ENCODE measurements at places on chromosomes 3 and 15. TPM values are rescaled to one million over a fixed set of nuclear protein-coding genes. Genes with fewer than 3 reads are reported as not detected.

The PRR20G gene
- not detected for total RNA-seq

The CLEC3B gene
- 0.41 TPM for total RNA-seq

The ZNF280D gene
- 34.6 TPM for total RNA-seq

The AHSG gene
- total RNA-seq, result not detected

The ZNF80 gene
- total RNA-seq, result not detected

The CLDN1 gene
- 0.13 TPM for total RNA-seq

The EXD1 gene
- total RNA-seq, result not detected

The RBP2 gene
- total RNA-seq, result not detected

DNA sequence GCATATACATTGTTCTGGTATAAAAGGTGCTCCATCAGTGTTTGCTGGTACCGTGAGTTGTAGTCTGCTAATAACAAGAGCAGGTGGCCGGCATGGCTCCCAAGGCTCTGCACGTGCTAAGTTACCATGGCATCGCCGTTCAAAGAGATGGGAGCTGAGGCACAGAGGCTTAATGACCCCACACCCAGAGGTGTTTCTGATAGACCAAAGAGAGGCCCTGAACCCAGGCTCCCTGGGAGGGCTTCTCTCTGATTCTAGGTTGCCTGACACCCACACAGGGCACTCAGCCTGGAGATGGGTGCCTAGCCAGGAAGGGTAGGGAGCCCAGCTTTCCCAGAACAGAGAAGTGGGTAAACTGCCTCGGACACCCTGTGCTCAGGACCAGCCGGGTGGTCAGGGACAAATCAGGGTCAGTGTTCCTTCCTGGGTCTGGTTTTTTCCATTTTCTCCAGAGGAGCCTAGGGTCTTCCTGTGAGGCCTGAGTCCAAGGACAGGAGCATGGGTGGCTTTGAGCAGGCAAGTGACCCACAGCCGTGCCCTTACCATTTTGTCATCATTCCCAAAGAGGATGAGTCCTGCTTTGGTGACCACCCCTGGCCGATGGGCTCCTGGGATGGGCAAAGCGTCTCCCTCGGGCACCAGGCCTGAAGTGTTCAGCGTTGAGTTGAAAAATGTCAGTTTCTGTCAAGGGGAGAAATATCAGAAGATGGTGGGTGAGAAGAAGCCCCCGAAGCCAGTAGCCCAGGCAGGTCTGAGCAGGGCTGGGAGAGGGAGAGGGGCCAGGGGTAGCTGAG is 27.3 kb downstream of the ALDH1L1 start:
- no peak for DNase-seq

- no peak for DNase-seq
Measured at GRCh38 chr3:58260261-58260731, 22.7 kb downstream of the ABHD6 start.

DNA sequence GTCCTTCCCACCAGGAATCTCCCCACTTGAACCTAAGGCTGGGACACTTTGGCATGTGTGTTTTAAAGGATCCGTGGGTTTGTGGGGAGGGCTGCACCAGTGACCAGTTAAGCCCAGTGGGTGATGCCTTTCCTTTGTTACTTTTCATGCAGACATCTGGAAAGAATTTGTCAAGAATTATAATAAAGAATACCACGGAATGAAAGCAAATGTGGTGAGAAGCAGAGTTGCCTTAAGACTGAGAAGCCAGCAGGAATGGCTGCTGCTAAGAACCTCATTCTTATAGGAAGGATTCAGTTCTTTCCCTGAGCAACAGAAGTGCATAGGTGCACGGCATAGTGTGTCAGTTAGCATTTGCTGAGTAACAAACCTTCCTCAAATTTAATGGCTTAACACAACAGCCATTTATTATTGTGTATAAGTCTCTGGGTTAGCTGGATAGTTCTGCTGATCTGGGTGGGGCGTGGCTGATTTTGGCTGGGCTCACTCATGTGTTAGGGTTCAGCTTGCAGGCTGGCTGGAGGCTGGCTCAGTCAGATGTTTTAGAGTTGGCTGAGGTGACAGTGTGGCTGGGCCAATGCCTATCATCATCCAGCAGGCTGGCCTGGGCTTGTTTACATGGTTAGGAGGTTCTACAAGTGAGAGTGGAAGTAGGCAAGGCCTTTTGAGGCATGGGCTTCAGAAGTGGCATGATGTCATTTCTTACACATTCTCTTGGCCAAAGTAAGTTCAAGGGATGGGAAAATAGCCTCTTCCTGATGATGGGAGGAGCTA is 262.7 kb upstream of the CTDSPL start:
- DNase-seq, result no peak

- no peak for DNase-seq
Measured at GRCh38 chr3:59372346-59372745, 322.5 kb upstream of the CFAP20DC start.

DNA sequence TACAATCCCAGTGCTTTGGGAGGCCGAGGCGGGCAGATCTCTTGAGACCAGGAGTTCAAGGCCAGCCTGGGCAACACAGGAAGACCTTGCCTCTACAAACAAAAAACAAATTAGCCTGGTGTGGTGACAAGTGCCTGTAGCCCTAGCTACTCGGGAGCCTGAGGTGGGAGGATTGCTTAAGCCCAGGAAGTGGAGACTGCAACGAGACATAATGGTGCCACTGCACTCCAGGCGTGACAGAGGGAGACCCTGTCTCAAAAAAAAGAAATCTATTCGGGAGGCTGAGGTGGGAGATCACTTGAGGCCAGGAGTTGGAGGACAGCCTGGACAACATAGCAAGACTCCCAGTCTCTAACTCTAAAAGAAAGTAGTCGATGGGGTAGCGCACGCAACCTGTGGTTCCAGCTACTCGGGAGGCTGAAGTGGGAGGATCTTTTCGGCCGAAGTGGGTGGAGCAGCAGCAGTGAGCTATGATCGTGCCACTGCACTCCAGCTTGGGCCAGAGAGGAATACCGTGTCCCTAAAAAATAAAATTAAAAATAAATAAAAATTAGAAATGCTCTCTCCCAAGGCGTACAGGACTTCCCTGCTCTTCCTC is 775 bp downstream of the C3orf33 start:
- DNase-seq, result no peak

- no peak for DNase-seq
Measured at GRCh38 chr3:13075986-13076654, 2.9 kb upstream of the IQSEC1 start.

DNA sequence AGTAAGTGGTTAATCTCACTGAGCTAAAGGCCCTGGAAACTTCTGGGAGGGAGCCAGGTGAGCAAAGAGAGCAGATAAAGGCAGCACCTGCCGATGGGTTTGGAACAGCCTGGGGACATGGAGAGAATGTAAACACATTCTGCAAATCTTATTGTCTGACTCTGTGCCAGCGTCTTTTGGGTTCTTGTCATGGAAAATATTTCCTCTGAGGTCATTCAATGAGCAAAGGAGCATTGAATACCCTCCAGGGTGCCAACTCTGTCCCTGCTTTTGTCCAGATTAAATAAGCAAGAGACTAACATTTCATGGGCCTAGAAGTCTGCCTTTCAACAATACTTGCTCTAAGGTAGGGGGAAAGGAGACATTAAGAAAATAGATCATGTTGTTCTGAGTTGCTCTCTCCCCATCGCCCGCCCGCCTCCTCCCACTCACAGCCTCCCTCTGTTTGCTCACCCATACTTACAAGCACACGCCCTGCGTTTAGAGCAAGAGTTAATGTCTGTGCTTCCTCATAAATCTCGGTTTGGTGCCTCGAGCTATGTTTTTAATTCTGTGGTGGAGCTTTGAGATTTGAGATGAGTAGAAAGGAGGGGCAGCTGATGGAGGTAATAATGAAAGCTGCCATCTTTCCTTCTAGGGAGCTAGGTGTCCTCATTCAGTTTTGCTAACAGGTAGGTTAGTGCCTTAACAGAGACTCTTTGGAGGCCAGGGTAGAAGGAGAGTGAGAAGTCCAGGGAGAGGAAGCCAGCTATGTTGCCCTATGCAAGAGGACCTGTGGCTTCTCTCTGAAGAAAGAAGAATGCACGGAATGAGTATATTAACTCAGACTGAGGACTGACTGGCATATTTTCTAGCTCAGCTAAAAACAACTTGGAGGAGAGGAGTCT is 132.9 kb downstream of the TPRG1 start:
- no peak for DNase-seq

DNA sequence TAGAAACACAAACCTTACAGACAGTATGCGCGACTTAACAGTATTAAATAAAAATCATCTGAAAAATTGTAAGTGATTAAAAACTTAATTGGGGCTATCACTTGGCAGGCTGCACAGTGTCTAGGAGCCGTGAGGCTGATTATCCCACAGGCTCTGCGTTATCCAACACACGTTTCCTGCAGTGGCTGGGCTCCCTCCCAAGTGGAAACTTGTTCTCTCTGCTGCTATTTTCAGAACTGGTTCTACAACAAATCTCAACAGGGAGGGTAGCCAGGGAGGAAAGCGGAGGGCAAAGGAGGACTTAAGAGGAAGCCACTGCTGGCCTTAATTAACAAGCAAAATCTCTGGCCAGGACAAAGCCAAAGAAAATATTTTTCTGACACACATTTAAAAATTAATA is 555.2 kb downstream of the MAGI1 start:
- DNase-seq, result peak; percentile 8

GRCh38 chr15:22989576-22990477 is 9.7 kb upstream of the CYFIP1 start:
- no peak for DNase-seq

DNA sequence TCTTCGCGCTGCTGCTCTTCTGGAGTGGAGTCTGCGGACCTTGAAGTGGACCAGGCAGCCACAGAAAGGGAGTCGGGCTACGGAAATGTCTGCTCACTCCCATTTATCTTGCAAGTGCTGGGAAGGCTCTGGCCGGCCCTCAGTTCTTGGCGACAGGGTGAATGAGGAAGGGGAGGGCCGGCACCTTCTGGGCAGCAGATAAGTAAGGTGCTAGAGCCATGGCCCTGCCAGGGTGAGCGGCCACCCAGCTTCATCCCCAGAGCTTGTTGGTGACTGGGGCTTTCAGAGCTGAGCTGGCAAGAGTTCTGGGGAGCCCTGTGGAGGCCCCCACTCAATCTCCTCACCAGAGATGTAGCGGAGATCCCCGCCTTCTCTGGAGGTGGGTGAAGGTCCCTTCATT is 103.5 kb downstream of the ASB7 start:
- no peak for DNase-seq

DNA sequence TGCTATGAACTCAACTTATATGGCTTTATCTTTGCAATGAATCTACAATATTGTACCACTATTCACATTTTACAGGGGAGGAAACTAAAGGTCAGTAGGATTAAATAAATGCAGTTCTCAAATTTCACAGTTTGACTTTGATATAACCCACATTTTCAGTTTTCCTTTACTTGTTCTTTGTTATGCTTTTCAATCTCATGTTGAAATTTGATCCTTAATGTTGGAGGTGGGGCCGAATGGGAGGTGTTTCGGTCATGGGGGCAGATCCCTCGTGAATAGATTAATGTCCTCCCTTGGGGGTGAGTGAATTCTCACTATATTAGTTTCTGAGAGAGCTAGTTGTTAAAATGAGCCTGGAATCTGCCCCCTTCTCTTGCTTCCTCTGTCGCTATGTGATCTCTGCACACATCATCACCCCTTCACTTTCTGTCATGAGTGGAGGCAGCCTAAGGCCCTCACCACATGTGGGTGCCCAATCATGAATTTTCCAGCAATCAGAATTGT is 44.7 kb downstream of the CD200 start:
- no peak for DNase-seq

DNA sequence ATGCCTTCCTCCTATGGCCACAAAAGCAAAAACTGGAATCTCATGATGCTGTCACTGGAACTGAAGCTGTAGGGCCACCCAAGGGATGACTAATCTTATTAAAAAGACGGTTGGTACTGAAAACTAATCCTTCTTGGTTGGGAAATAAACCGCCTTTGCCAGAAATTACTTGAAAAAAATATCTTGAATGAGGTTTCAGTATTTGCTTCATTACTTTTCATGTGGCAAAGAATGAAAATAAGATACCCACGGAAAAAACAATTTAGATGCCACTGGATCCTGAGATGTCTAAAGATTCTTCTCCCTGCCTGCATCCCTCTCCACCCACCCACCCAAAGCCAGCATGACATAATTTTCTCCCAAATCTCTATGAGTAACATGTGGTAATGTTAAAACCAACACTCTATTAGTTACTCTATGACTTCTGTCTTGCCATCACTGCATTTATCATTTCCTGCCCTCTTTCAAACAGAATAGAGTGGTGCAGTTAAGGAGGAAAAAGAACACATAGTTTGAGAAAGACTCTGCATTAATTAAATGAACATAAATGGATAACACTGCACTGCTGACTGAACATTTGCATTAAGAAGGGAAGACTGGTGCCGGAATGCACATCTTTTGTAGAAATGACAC is 111.8 kb upstream of the DPH6 start:
- no peak for DNase-seq

DNA sequence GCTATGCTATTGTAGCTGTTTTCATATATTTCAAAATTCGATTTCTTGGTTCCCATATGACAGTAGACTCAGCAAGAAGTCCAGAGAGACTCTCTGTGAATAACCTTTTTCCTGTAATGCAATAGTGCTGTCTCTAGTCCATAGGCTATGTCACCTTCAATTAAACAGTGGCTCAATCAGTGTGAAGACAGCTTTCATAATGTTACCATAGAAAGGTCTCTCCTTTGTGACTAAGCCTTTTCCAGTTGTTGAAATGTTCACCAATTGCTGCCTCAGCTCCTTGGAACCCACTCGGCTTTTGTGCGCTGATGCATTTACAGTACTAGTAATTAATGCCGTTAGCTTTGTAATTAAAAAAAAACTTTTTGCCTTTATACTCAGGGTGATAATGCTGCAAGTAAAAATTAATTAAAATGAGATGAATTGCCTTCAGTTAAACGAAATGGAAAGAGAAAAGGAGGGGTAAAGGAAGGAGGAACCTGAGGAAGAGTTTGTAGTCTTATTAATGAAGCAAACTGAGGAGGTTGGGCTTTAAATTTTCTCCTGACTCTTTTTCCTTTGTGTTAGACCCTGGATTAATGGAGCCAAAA is 214.8 kb downstream of the LSAMP start:
- DNase-seq, result no peak

- DNase-seq, result no peak
Measured at GRCh38 chr3:105686278-105686897, 182.4 kb downstream of the CBLB start.

GRCh38 chr3:38067508-38068233 is 28.7 kb downstream of the DLEC1 start:
- no peak for DNase-seq

DNA sequence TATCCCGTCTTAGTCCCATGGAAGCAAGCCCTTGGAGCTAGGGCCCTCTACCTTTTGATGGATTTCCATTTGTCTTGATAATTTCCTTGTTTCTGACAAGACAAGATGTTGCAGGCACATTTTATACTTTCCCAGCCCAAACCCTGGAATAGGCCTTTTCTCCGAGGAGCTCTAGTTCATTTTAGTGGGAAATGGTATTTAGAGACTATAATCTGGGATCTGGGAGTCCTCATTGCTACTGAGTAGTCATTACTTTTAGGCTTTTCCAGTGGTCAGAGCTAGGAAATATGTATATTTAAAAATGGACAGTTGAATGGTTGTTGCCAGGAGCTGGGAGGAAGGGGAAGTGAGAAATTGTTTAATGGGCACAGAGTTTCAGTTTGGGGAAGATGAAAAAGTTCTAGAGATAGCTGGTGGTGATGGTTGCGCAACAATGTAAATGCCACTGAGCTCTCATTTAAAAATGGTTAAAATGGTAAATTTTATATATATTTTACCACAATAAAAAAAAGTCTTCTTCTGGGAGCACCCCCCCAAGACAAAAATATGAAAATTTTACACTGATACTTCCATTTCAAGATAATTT is 31.6 kb downstream of the MLH1 start:
- DNase-seq, result no peak
